ENCODE measurements at places on chromosomes 12 and 14.

- peak; percentile 86 for DNase-seq
Observed at GRCh38 chr12:77402716-77403115, 337.3 kb upstream of the E2F7 start.

GRCh38 chr14:56745097-56745496, 65.2 kb downstream of the OTX2 start:
- no peak for DNase-seq

GRCh38 chr14:91890291-91890749, 23.0 kb upstream of the TC2N start:
- DNase-seq: no peak

- peak; percentile 21 for DNase-seq
Observed at GRCh38 chr12:28180786-28181185, 9.5 kb upstream of the CCDC91 start.

DNA sequence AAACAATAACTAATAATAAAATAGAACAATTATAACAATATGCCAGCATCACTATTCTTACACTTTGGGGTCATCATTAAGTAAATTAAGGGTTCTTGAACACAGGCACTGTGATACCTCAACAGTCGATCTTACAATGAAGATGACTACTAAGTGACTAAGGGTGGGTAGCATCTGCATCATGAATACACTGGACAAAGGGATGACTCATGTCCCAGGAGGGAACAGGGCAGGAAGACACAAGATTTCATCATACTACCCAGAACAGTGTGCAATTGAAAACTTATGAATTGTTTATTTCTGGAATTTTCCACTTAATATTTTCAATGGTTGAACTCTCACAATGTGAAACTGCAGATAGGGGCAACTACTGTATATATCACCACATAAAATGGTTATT, 19.7 kb downstream of the TSPAN19 start:
- DNase-seq: peak; percentile 94

DNA sequence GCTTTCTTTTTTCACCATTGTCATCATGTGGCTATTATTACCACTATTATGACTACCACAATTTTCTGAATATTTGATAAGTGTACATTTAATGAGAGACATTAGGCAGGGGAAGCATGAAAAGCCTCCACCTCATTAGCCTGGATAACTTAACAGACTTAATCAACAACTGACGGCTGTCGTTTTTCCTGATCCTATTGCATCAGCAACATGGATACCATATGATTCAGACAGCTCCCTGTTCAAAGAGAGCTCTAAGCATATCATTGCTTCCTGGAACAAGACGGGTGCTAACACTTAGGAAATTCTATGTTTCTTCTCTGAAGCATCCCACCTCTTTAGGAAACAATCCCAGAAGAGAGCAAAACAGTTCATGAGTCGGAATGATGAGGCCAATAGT, 765.2 kb downstream of the NOVA1 start:
- DNase-seq: peak; percentile 47

DNA sequence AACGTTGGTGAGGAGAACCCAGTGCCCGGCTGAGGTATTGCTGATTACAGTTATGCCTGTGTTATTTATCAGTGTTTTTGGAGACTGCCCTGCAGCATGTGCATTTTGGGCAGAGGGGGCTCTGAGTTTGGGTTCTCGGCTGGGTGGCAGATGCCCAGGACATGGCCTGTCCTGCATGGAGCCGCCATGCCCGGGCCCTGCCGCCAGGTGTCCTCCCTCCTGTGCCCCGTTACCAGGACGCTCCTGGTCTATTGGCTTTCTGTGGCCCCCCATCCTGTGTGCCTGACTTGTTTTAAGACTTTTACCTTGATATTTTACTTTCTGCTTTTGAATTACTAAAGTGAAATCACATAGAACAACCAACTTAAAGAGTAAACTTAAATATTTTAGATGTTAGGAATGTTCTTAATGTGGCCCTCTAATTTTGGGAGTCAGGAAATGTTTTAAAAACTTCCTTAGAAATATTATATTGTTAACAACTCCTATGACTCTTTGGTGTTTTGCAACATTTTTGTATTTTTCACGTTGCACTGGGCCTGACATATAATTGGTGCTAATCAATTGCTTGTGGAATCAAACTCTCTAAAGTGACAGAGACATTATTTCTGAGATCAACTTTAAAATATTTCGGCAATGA, 51.8 kb downstream of the PRIMA1 start:
- DNase-seq: no peak

DNA sequence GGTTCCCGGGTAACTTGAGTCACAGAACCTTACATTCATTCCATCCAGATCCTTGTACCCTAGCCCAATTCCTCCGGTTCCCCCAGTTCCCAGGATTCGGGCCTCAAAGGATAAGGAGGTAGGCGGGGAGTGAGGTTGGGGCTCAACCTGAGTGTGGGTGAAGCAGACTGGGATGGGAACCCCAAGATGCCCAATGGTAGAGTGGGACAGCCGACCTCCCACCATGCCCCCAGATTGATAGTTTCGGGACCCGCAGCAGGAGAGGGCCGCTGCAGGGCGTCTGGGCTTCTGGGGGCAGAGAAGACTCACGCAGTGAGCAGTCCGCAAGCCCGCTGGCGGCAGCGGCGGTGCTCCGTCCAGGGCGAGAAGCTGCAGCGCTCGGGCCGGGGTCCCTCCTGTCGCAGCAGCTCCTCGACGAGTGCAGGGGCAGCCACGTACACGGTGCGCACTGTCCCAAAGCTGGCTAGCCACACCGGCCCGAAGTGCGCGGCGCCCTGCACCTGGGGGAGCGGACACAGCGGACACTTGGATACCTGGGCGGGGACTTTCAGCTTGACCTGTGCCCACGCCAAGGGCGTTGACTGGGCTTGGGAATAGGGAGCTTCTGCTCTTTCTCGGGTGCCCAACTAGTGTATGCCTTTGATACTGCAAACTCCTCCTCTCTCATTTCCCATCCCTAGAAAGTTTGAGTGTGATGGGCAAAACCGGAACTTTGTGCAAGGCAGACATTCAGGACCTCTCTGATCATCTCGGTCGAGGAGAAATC, 997 bp downstream of the CYP27B1 start:
- no peak for DNase-seq

GRCh38 chr12:132259364-132259871, 70.0 kb downstream of the GALNT9 start:
- DNase-seq: peak; percentile 39

DNA sequence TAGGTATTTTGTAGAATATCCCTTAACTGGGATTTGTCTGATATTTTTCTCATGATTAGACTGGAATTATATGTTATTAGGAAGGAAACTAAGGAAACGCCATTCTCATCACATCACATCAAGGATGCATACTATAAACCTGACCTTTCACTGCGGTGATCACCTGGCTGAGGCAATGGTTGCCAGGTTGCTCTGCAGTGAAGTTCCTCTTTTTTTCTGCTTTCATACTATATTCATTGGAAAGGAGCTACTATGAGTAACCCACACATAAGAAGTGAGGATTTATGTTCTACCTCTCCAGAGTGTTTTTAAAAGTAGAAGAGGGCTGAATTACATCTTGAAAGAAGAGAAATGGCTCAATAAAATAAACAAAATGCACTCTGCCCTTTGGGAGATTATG, 31.0 kb upstream of the GRIP1 start:
- no peak for DNase-seq

DNA sequence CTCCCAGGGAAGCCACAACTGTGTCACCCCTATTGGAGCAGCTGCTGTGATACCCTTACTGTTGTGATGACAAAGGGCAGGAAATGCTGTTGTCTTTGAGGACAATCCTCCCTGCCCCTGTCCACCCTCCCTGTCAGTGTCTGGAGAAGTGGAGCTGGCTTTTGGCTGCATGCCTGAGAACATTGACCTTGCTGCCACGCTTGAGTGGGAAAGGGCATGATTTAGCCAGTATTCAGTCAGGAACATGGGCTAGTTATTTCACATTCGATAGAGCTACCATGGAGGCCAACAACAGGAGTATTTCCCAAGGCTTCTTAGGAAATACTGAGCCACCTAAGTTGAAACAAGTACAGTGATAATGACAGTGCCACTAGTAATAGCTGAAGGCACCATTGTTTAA, 59.4 kb downstream of the MYRFL start:
- DNase-seq: no peak

GRCh38 chr12:123150275-123150743, 581 bp downstream of the PITPNM2 start:
- DNase-seq: peak; percentile 36

- no peak for DNase-seq
Observed at GRCh38 chr12:111827907-111828306, 14.1 kb upstream of the MAPKAPK5 start.

- no peak for DNase-seq
Observed at GRCh38 chr12:2309647-2310046, 256.9 kb downstream of the CACNA1C start.

All from fibroblast of skin of right biceps (primary cell).